ENCODE measurements at places on chromosomes 12 and 14. TPM values are rescaled to one million over a fixed set of nuclear protein-coding genes. Genes with fewer than 3 reads are reported as not detected.

Gene PTPRQ
- total RNA-seq = not detected

Gene SIX1
- not detected for total RNA-seq

Gene RAB5B
- total RNA-seq = 95.2 TPM

Gene NOVA1
- 0.55 TPM for total RNA-seq

Gene CCDC198
- total RNA-seq = not detected

Gene HOXC9
- not detected for total RNA-seq

Gene CSRP2
- not detected for total RNA-seq

Gene FKBP4
- 67.2 TPM for total RNA-seq

Gene PGF
- total RNA-seq = not detected

Gene ZFYVE1
- total RNA-seq = 20.1 TPM

Gene KRT71
- not detected for total RNA-seq

Gene BDKRB2
- not detected for total RNA-seq

Gene ADAMTS20
- total RNA-seq = not detected

Gene NOS1
- not detected for total RNA-seq

Gene LRCOL1
- total RNA-seq = not detected

Gene TTC9
- total RNA-seq = 26.5 TPM

Gene PRH2
- not detected for total RNA-seq

Gene DDN
- total RNA-seq = 0.14 TPM

Gene MAP3K9
- total RNA-seq = 6.8 TPM

Gene DHH
- 0.47 TPM for total RNA-seq

Gene BEST3
- total RNA-seq = not detected

Gene CD163
- total RNA-seq = 3.9 TPM

Gene POMT2
- total RNA-seq = 13.9 TPM

Gene RTN1
- not detected for total RNA-seq

Gene IGF1
- total RNA-seq = 0.16 TPM

Gene ATF1
- 46.5 TPM for total RNA-seq

Gene GLI1
- total RNA-seq = 1.9 TPM

Gene MUCL1
- not detected for total RNA-seq

Gene DLST
- 120 TPM for total RNA-seq

Gene KLRC4
- total RNA-seq = 57.6 TPM

Gene ALG10
- total RNA-seq = 21.0 TPM

Gene SLC16A7
- 60.7 TPM for total RNA-seq

Gene MIP
- total RNA-seq = not detected

Gene PPFIA2
- not detected for total RNA-seq

Gene ANKRD33
- not detected for total RNA-seq

Gene EIF2B1
- 54.3 TPM for total RNA-seq

Gene HOXC10
- not detected for total RNA-seq

Gene APOF
- not detected for total RNA-seq

Gene ISM2
- not detected for total RNA-seq

Gene REC8
- 33.7 TPM for total RNA-seq

Gene CACNA2D4
- 10.1 TPM for total RNA-seq

Gene KRT2
- 0.62 TPM for total RNA-seq

Gene NGB
- not detected for total RNA-seq

Gene GPR162
- total RNA-seq = not detected

Gene PRICKLE1
- total RNA-seq = 1.7 TPM

Gene LRRIQ1
- not detected for total RNA-seq

Gene LMNTD1
- total RNA-seq = not detected

Gene PLA2G1B
- not detected for total RNA-seq

Gene LGMN
- 17.7 TPM for total RNA-seq

Gene CLEC4C
- total RNA-seq = not detected
